ENCODE measurements at places on chromosomes 2 and 18.

- DNase-seq = no peak
These were observed 386.2 kb upstream of the HNRNPA3 start for GRCh38 chr2:176826356-176826755.

- no peak for DNase-seq
These were observed 135.8 kb upstream of the APCDD1 start for GRCh38 chr18:10318691-10318970.

DNA sequence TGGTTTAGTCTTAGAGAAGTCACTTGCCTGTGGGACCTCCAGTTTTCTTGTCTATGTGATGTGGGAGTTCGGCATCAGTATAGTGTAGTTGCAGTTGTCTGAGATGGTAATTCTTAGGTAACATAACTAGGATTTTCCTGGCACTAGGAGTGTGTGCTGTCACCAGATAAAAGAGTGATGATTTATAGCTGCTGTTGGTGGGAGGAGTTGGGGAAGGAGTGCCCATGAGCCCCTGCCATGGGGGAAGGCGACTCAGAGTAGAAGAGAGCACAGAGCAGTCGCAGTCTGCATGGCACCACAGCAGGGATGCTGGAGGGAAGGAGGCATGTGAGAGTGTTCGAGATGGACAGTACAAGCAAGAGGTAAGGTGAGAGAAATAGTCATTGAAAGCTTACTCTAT, 38.7 kb downstream of the ATP9B start:
- no peak for DNase-seq

DNA sequence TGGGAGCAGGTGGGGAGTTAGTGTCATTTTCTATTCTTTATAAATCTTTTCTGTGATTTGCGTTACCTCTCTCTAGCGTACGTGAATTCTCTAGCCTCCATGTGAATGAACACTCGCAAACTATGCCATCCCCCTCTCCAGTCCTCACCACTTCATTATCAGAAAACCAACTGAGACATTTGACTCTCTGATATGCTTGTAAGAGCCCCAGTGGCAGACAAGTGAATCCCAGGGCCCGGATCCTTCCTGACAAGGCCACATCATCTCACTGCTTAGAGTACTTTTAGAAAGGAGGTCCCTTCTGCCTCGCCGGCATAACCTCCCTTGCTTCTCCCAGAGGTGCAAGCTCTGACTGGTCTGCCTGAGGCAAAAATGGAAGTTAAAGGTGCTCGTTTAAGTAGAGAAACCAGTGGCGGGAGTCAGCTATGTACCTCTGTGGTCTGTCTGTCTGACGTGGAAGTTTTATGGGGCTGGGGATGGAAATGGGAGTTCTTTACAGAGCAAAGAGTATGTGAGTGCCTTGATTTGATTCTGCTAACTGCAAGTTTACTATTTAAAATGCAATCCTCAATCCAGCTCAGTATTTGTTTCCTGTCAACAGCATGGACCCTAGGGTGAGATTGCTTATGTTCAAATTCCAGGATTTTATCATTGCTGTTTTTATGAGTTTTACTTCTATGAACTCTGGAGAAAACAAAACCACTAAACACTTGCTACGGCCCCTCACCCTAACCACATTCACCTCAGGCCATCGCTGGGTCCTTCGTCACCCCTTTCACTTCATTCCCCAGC, 114.9 kb upstream of the MSTN start:
- no peak for DNase-seq

- DNase-seq = no peak
These were observed 123.3 kb downstream of the HDAC4 start for GRCh38 chr2:239277401-239278085.

DNA sequence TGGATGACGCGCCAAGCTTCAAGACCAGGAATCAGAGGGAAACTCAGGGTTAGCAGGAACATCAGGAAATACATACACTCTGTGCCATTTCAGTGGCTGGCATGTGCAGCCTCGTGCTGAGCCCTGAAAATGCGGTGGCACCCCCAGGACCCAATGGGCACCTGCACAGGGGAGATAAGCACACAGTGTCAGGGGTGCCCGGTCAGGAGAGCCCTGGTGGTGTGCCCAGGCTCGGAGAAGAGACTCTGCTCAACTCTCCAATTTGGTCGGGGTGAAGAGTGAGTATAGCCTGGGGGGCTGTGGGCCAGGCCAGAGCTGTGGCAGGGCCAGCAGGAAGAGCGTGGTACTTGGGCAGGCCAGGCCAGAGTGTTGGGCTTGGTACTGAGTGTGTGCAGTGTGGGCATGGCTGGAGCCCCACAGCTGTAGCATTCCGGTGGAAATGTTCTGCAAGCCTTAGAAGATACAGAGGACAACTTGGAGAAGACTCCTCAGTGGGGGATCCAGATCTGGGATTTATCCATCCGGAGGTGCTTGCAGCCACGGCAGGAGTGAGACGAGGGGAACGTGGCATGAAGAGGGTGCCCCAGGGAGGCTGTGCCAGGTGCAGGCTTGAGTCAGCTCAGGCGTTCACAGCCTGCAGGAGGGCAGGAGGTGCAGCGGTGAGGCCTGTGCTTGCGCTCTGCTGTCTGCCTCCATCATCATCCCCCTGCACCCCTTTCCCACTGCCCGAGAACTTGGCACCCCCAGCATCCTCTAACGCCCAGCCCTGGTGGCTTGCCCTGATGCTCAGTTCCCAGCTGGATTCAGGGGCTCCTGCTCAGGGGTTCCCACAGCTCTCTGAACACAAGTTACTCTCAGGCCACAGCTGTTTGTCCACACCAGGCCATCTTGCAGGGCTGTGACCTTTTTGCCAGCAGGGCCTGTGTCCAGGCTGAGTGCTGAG, 451.7 kb upstream of the HS6ST1 start:
- DNase-seq = no peak

- no peak for DNase-seq
These were observed 3.5 kb downstream of the RBM43 start for GRCh38 chr2:151258121-151258520.

- no peak for DNase-seq
These were observed 113.2 kb downstream of the SH3BP4 start for GRCh38 chr2:235064976-235065375.

- no peak for DNase-seq
These were observed 1.7 kb upstream of the ASAP2 start for GRCh38 chr2:9204939-9205338.

DNA sequence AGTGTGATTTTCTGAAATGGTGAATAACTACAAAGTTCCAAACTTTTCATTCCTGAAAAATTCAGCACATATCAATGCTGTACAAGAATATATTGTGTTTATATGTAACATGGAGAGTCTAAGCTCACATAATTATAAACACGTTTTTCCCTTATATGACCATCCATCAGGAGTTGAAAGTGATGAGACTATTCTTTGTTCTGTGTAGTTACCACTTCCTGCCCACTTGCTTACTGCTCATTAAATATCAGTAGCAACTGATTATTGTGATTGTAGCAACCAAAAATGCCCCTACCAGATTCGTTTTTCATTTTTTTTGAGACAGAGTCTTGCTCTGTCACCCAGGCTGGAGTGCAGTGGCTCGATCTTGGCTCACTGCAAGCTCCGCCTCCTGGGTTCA, 30.8 kb downstream of the OTX1 start:
- DNase-seq = no peak

- DNase-seq = no peak
These were observed 48.0 kb upstream of the ATP6V1B1 start for GRCh38 chr2:70887550-70888246.

DNA sequence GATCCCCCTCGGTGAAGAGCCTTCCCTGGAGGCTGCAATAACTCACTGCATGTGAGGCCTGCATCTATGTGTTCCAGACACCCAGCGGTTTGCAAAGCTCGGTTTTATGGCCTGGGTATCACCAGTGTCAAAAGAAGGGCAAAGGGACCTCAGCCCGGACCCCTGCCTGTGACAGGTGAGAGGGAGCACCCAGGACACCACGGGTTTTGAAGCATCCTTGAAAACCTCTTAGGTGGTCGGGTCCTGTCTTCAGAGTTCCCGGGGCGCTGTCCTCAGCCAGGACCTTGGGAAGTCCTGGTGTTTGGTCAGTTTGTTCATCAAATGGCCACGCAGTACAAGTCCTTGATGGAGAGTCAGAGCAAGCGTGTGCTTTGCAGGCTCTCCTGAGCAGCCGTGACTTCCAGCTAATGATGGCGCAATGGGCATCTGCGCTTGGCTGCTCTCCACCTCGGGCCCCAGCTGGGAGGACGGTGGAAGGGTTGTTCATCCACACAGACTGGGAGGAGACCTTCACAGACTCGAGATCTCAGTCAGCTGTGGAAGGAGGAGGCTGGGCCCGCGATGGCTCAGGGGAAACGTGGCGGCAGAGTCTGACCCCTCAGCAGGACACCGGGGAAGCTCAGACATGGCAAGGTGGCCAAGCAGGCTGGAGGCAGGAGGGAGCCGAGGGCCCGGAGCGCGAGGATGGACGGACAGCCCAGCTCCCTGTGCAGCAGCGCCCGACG, 113.1 kb upstream of the GPC1 start:
- DNase-seq = no peak

GRCh38 chr2:61450144-61450543, 20.7 kb downstream of the USP34 start:
- DNase-seq = no peak

DNA sequence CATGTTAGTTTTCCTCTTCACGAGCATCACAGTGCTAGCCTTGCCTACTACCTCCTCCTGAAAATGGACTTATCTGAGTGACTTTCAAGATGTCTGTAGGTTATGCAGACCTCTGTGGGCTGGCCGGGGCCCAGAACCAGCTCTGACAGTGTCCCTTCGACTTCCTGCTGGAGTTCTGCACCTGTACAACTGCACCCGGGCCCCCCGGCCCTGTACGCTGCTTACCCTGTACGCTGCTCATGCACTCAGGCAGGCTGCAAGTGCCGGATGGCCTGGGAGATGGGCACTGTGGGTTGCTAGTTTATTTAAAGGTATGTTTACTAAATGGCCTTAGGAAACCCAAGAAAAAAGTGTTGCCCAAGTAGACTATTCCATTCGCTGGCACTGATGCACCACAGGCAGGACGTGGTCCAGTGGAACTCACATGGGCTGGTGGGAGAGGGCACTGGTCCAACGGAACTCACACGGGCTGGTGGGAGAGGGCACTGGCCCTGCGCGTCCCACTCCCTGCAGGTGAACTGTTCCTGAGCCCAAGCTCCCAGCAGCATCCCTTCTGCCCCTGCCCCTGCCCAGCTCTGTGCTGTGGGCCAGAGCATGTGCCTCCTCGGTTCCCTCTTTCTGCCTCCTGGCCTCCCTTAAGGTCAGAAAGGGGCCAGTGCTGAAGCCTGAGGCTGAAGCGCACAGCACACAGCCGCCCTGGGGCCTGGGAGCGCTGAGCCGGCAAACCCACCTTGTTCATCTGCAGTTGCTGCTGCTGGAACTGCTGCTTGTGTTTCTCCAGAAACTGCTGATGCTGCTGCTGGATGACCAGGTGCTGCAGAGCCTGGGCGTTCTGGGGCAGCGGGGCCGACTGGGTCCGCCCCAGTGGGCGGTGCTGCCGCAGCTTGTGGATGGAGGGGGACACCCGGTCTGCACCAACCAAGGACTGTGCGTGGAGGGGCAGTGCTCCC, 274.8 kb downstream of the HDAC4 start:
- no peak for DNase-seq

DNA sequence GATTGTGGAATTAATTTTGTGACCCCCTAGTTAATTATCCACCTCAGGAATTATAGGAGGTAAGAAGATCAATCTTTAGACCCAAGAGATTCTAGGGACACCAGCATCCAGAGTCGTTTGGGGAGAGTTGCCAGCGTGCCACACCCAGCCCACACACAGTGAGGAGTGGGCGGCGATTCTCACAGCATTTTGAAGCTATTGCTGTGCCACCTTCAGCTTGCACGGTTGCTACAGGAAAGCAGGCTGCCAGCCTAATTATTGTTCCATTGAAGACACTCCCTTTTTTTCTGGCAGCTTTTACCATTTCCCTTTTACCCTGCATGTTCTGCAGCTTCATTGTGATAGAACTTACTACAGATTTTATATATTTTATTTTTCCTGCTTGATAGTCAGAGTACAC, 13.1 kb upstream of the MYL12A start:
- no peak for DNase-seq

Measured in activated CD4-positive, alpha-beta T cell treated with anti-CD3 and anti-CD28 coated beads for 4 hours (primary cell).